ENCODE measurements at places on chromosomes 16 and 17. TPM values are rescaled to one million over a fixed set of nuclear protein-coding genes. Genes with fewer than 3 reads are reported as not detected.

Gene ZSCAN32
- 19.9 TPM for total RNA-seq

Gene KREMEN2
- total RNA-seq, result not detected

Gene APOBR
- 24.0 TPM for total RNA-seq

Gene LLGL2
- 19.1 TPM for total RNA-seq

Gene G6PC1
- not detected for total RNA-seq

Gene PLEKHG4
- 21.3 TPM for total RNA-seq

Gene CDC42EP4
- 1.6 TPM for total RNA-seq

Gene KRT28
- total RNA-seq, result not detected

Gene TMEM238L
- total RNA-seq, result not detected

Gene SLC5A10
- total RNA-seq, result not detected

Gene SMPD3
- 3.0 TPM for total RNA-seq

Gene KRT39
- total RNA-seq, result not detected

Gene UBALD1
- 22.1 TPM for total RNA-seq

Gene PNMT
- not detected for total RNA-seq

Gene KRT33A
- not detected for total RNA-seq

Gene DHX58
- total RNA-seq, result 38.8 TPM

Gene NOG
- total RNA-seq, result not detected

Gene CCL22
- 0.52 TPM for total RNA-seq

Gene NPIPA5
- 18.6 TPM for total RNA-seq

Gene COL1A1
- 1.2 TPM for total RNA-seq

Gene LRRC46
- total RNA-seq, result 0.30 TPM

Gene FAM234A
- 29.4 TPM for total RNA-seq

Gene KRTAP4-6
- total RNA-seq, result not detected

Gene LRRC37A
- 2.9 TPM for total RNA-seq

Gene RGS11
- total RNA-seq, result 0.34 TPM

Gene CD2BP2
- 75.8 TPM for total RNA-seq

Gene TLCD2
- total RNA-seq, result 0.11 TPM

Gene KRT24
- not detected for total RNA-seq

Gene SEPTIN12
- not detected for total RNA-seq

Gene RNF112
- 0.20 TPM for total RNA-seq

Gene TBC1D3G
- total RNA-seq, result not detected

Gene TERB1
- 0.11 TPM for total RNA-seq

Gene CDRT15
- not detected for total RNA-seq

Gene OVCA2
- total RNA-seq, result 42.1 TPM

Gene TMEM235
- not detected for total RNA-seq

Gene FBXW10
- total RNA-seq, result not detected

Gene AGRP
- total RNA-seq, result not detected

Gene IGF2BP1
- 0.02 TPM for total RNA-seq
